ENCODE measurements at places on chromosomes 11 and 22.

GRCh38 chr11:73473252-73473651 lies 97.1 kb downstream of the RELT start:
- DNase-seq: no peak

DNA sequence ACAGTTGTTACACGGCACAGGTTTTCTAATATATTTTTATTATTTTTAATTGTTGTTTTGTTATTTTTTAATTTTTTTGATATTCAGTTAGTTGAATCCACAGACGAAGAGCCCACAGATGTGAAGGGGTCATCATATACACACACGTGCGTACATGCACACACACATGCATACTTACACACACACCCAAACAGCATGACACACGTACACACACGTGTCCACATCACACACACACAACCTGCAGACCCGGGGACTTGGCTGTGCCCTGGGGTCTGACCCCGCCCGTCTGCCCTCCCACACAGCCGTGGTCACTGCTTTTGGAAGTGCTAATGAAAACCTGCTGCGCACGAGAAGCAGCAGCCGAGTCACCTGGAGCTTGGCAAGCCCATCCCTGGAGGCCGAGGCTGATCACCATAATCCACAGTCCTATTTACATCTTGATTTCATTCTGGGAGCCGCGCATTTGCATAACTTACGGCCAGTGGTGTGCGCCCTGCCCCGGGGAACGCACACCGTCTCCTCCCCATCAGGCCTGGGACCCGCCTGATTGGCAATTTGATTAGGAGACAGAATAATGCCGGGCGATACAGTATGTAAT lies 110.3 kb downstream of the BRD1 start:
- DNase-seq: no peak

GRCh38 chr11:73414977-73415651 lies 38.9 kb downstream of the RELT start:
- peak; percentile 52 for DNase-seq

- no peak for DNase-seq
Observed at GRCh38 chr11:44346983-44347382, 37.0 kb upstream of the ALX4 start.

GRCh38 chr11:96523656-96524055 lies 133.8 kb downstream of the JRKL start:
- no peak for DNase-seq

GRCh38 chr11:93734427-93735222 lies 6.7 kb downstream of the TAF1D start:
- DNase-seq: no peak

DNA sequence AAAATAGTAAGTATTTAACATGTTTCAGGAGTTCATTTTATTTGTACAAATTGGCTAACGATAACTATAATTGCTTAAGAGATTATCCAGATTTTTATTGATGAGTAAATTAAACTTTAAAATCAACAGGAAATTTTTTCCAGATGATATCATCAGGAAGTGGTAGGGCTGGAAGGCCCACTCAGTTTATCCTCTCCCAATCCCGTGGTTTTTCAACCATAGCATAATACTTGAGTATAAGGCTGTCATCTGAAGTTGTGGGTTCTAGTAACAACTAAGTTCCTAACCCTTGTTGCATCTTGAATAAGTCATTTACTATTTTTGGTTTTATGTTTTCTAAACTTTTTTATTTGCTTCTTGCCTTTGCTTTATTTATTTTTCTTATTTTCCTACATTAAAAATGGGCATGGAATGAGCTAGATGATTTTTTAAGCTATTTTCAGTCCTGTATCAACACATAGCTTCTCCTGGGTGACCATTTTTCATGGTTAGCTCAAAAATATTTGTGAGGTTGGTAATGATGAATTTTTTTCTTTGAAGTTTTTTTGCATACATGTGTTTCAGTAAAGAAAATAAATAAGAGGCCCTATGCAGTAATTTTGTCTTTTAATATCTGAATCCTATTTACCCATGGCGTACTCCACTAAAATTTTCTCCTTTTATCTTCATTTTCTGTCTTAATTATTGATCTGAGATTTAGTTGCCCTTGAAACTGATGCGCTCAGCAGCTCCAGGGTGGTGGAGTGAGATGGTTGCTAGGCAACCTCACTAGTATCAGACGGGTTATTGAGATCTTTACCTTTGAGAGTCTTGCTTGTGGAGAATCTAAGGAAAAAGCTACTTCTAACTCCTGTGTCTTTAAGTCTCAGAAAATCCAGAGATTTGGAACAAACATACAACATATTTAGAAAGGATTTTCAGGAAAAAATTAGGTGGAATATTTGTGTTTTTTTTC lies 452.0 kb upstream of the CCDC179 start:
- no peak for DNase-seq

- DNase-seq: no peak
Observed at GRCh38 chr11:46018651-46019050, 96.2 kb downstream of the LARGE2 start.

GRCh38 chr11:29217901-29218300 lies 798.9 kb downstream of the KCNA4 start:
- DNase-seq: no peak

- no peak for DNase-seq
Observed at GRCh38 chr11:104146421-104146820, 17.5 kb downstream of the PDGFD start.

- peak; percentile 63 for DNase-seq
Observed at GRCh38 chr22:25942856-25943411, 200.9 kb downstream of the MYO18B start.

- peak; percentile 32 for DNase-seq
Observed at GRCh38 chr11:38791346-38791961, 2193.4 kb upstream of the RAG2 start.

DNA sequence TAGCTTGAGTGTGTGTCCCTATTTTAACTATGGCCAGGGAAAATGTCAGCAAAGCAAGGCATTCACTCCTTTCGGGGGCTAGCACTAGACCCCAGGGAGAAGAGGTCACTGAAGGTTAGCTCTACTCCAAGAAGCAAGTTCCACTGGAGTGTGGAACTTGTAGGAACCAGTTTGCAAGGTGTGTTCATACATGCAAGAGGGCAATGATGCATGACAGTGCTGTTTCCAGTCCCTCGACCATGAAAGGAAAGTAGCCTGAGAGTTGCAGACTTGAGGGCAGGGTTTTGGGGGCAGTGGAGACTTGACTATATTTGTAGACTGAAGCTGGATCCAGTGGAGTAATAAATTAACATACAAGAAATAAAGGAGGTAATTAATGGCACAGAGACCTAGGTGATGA lies 21.6 kb upstream of the SLC36A4 start:
- DNase-seq: no peak

DNA sequence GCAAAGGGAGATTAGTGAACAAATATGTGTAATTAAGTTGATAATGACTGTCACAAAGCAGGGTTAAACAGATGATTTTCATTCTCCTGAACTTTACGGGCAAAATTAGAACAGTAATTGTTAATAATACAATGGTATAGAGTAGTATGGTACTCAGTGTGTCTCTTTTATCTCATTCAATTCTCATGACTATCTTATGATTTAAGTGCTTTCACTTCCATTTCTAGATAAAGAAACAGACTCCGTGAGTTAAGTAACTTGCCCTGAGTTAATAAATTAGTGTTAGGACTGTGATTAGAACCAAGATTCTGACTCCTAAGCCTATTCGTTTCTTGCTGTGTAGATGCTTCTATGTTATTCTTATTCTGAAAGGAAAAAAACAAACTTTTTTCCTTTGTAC lies 22.0 kb downstream of the PIH1D2 start:
- DNase-seq: no peak

DNA sequence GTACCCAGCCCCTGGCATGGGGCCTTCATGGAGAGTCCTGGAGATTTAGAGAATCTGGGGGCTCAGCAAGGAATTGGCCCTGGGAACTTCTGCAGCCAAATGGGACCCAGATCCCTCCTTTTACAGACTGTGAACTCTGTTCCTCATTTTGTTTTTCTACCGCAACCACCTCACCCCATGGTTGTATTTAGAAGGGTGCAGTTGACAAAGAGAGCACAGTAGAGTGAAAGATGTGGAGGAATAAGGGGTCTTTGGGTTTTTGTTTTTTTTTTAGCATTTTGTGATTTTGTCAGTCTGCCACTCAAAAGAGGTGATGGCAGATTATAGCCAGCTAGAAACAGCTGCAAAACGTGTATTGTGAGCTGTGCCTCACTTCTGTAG lies 1.9 kb downstream of the ZNF74 start:
- no peak for DNase-seq

GRCh38 chr11:17381156-17381555 lies 7.3 kb downstream of the KCNJ11 start:
- no peak for DNase-seq

DNA sequence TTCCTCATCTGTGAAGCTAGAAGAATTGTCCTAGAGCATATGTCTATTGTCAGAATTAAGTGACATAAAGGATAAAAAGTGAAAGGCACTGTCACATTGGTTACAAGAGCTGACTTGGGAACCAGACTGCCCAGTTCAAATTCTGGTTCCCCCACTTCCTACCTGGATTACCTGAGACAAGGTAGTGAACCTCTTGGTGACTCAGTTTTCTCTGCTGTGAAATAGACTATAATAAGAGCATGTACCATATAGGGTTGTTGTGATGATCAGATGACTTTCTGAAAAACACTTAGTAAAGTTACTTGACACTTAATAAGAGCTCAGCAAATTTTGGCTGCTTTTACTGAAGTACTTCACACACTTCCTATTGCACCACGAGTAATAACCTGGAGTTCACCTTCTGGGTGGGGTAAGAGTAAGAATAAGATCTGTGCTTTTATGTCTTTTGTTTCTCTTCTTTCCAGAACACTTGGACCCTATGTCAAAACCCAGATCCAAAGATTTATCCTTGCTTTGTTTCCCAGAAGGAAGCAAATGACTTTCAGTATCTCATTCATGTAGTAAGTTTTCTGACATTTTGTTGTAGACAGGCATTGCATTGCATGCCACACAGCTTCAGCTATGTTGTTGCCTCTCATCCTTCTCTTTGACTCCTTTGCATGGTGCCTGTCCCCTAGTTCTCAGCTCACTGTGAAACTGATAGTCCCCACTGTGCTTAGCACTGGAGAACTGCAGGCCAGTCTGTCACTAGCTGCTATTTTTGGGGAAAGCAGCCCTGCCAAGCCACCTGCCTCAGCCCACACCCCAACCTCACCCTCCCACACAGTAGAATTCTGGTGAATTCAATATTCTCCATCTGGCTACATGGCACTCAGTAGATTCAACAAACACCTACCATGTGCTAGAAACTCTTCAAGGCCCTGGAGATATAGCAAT lies 121.8 kb upstream of the POU2AF2 start:
- DNase-seq: no peak

DNA sequence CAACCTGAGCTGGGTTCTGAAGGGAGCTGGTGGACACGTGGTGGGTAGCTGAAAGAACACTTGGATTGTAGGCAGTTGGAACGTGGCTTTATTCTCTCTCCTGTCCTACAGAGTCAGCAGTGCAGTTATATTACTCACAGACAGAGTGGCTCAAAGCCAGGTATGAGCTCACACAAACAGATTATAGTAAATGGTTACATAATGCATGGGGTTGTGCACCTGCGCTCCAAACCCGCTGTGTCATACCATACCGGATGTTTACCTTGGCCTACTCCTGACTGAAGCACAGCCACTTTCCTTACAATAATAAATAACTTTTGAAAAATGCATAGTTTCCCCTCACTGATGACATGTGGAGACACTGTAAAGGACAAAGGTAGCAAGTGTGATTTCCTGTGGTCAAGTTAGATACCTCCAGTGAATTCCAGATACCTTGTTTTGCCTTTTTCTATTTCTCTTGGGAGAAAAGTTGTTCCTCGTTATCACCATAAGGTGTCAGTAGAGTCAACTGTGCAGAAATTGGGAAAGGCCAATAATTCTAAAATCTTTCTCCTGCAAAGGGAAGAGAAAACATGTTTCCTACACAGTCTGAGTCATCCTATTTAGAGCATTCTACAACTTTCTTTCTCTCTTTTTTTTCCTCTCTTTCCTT lies 13.5 kb downstream of the MS4A6A start:
- no peak for DNase-seq

DNA sequence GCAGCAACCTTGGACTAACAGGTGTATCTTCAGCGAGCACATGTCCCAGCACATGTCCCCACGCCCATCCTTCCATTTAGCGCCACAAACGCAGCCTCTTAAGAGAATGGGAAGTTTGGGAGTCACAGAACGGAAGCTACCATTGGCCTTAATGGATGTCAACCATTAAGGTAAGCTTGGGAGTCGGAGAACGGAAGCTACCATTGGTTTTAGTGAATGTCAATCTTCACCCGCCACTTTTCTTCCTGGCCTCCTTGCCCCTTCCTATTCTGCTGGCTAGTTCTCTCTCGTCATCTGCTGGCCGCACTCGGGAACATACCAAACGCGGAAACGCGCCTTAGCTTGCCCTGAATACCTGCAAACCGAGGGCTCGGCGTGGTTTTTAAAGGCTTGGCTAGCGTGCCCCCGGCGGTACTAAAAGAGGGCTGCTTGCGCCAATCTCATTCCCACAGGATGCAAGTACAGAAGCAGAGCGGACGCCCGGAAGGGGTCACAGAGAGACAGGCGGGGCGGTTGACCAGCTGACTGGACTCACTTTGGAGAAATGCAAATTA lies 24.3 kb downstream of the GLYATL1 start:
- DNase-seq: no peak

DNA sequence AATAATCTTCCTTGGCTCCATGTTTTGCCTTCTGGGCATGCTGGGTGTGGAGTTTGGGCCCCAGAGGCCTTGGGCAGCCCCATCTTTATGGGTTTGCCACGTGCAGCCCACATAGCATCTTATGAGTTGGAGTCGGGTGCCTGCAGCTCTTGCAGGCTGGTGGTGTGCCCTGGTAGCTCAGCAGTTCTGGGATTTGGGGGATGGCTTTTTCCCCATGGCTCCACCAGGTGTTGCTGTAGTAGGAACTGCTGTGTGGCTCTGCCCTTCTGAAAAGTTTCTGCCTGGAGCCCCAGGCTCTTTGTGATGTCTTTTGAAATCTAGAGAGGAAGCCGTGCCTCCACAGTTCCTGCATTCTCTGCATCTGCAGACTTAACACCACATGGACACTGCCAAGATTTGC lies 16.8 kb downstream of the EED start:
- no peak for DNase-seq

DNA sequence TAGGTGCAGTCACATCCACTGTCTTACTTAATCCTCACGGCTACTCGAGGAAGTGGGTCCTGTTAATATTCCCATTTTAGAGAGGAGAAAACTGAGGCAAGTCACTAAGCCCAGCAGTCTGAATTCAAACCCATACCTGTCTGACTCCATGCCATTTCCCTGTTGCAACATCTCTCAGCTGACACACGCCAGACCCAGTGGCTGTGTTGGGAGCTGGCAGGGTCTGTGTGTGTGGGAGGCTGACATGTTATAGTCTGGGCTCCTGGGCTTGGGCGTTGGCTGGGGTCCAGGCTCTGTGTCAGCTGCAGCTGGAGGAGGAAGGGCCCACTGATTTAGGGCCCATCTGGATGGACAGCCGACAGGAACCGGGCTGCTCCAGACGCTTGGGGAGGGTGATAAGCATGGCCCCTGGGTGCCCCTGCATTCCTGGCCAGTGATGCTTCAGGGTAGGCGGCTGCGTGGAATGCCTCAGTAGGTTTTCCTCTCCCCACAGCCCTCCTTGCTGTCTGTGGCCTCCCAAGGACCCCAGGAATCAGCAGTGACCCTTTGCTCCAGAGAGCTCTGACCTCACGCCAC lies 562.5 kb downstream of the MN1 start:
- no peak for DNase-seq

GRCh38 chr11:65433657-65434056 lies 11.1 kb downstream of the NEAT1 start:
- no peak for DNase-seq

GRCh38 chr11:71342951-71343827 lies 90.8 kb upstream of the SHANK2 start:
- DNase-seq: no peak

GRCh38 chr22:50228366-50228765 lies 16.5 kb downstream of the TUBGCP6 start:
- DNase-seq: no peak

- DNase-seq: no peak
Observed at GRCh38 chr11:117828611-117829368, 4.2 kb upstream of the FXYD2 start.
